ENCODE measurements at places on chromosomes 4 and X.

- peak; percentile 67 for DNase-seq
These were observed 373.0 kb upstream of the RASGEF1B start for GRCh38 chr4:81844717-81845116.

DNA sequence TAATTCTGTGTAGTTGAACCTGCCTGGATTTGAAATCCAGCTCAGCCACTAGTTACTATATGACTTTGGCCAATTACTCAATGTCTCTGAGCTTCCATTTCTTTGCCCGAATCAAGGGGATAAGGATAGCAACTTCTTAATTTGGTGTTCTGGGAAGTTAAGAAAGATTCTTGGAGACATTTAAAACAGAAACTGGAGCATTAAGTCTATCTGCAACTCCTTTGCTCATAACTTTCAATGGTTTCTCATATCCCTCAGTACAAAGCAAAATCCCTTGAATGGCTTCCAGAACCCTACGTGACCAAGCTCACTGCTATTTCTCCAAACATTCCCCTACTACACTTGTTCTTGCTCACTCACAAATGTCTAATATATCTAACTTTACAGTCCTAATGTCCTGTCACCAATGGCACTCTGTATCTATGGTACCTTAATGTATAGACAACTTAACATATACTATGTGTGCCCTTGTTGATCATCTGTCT is 849.1 kb upstream of the SLIT2 start:
- DNase-seq = no peak

- DNase-seq = no peak
These were observed 107.5 kb downstream of the GLUD2 start for GRCh38 chrX:121154858-121155404.

DNA sequence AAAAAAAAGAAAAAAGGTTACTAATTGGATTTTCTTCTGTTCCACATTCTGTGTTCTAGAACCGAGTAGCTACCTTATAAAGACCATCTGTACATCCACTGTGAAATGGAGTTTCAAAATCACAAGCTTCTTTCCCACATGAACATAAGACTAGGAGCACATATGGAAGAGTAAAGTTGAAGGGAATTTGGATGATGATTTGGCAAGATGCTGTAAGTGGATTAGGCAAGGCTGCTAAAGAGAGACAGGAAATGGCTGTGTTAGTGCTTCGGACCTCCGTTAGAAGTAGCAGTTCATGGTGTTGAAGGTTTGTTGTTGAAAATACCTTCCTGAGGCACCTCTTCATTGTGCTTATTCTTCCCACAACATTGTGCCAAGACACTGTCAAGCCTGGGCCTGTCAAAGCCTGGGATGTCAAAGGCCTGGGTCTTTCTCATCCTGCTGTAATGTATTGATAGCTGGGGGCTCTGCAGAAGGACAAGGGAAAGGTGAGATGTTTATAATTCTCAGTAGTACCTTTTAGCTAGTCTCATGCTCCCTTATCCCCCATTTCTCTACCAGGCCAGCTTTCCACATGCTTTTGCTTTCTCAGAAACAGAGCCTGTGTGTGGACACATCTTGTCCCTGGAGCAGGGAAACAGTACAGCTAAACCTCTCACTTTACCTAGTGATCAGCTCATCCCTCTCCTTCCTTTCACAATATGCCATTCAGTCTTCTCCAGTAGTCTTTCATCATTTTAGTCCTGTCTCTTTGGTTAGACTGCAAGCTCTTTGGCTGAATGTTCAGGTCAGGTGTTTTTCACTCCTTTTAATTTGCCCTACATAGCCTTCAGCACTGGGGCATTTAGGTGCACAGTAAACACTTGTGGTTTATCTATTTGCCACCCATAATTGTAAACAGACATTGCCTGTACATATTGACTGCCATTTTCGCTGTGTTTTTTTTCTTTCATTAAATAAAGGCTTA is 37.9 kb upstream of the CYP2U1 start:
- no peak for DNase-seq

GRCh38 chrX:134694333-134695322 is 36.4 kb upstream of the PLAC1 start:
- DNase-seq = no peak

GRCh38 chr4:41461780-41462307 is 76.1 kb upstream of the LIMCH1 start:
- no peak for DNase-seq

GRCh38 chr4:95317085-95317793 is 231.5 kb downstream of the UNC5C start:
- no peak for DNase-seq

DNA sequence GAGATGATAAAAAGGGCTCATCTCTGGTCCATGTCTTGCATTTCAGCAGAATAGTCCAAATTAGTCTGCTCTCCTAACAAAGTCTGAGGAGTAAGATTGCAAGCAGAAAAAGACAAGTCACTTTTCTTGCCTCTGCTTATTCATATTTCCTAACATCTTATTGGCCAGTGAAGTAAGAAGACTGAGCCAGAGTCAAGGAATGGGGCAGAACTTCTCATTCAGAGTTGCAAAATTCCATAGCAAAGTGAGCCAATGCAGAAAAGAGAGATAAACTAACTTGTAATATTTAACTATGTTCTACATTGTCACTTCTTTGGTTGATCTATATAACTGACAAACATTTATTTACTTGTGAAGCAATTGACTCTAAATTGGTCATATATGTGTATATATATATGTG is 2304.0 kb downstream of the ARAP2 start:
- DNase-seq = no peak

GRCh38 chrX:44042751-44043150 is 69.6 kb upstream of the NDP start:
- no peak for DNase-seq

DNA sequence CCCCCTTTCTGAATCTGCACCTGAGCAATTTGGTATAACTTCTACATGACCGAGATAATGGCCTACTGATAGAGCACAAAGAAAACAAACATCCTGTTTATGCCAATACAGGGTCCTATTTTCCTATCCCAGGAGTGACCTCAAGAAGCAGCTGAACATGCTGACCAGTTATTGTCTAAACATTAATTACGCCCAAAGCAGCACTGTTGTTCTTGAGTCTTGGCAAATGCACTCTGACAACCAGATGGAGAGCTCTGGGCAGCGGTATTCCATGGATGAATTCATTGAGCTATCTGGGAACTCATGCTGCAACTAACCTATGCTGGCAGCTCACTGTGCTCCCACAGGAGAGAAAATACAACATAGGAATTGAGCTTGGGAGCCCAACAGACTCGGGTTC is 52.6 kb downstream of the PCYT1B start:
- no peak for DNase-seq

DNA sequence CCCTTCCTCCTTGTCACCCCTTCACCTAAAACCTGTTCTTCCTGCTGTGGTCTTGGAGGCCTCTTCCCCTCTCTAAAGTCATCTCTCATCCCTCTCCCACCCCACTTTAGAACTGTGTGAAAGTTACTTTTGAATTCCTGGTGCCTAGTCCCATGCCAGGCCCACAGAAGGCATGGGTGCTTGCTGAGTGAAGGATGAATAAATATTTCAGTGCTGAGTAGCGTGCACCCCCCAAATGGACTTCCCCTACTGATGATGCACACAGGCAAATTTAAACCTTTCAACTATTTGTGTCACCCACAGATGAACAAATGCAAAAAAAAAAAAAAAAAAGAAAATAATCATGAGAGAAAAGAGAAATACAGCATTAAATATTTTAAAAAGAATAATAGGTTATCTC is 19.8 kb downstream of the PSMD10 start:
- no peak for DNase-seq

DNA sequence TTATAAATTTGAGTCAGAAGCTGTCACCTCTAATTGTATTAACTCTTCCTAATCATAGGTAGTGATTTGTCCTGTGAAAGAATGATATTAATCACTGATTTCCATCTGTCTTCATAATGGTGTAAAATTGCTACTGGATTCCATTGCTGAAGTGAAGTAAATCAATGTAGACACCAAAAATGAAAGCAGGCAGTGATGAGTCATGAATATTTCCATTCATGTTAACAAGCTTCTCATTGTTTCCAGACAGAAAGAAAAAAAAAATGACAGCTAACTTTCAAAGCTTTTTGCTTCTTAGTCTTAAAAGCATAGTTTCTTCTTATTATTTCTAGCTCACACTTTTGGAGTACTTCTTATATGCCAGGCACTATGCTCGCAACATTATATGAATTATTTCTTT is 21.5 kb downstream of the FAM114A1 start:
- no peak for DNase-seq

- no peak for DNase-seq
These were observed 34.0 kb upstream of the GYPA start for GRCh38 chr4:144174401-144175067.

DNA sequence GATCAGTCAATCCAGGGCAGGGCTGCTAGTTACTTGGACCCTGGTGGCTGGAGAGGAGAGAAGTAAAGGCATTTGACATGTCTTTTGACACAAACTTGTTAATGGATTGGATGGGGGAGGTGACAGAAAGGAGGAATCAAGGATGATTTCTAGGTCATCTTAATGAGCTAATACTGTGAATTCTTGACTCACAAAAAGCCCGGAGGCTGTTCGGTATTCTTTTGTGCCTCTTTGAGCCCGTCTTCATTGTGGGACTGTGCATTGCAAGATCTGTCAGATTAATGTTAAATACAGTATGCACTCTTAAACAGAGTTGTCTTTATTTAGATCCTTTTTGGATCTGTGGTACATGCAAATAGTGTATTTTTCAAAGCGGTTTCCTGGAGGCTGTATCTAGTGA is 25.1 kb downstream of the POLA1 start:
- no peak for DNase-seq

DNA sequence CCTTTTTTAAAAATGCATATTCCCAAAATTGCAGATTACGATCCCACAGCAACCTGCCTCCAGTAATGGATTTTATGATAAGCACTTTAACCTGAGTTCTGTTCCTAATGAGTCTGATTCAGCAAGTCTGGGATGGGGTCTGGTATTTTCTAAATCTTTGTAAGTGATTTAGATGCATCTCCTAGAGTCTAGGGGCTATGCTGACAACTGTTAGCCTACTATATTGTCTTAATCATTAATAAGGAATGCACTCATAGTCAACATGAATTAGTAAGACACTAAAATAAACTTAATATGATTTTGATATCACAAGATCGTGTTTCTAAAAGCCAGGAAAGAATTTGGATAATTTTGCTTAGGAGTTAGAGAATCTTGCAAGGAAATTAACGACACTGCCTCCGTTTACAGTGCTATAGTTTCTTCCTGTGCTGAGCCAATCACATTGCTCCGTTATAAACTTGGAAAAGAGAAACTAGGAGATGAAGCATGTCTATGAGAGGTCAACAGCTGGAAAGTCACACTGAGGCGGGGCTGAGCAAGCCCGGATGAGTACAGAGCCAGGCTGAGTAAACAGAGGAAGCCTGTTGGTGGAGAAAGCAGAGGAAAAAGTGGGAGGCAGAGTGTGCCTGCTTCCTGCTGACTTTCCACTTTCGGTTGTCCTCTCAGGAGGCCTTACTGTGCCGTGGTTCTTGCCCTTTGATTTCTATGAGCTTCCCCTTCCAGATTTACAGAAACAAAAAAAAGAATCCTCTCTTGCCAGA is 5.4 kb downstream of the SCARB2 start:
- no peak for DNase-seq

GRCh38 chrX:115579786-115580294 is 18.9 kb downstream of the PLS3 start:
- DNase-seq = no peak

GRCh38 chrX:6029014-6029413 is 199.7 kb downstream of the NLGN4X start:
- no peak for DNase-seq

- no peak for DNase-seq
These were observed 251.5 kb downstream of the GPM6A start for GRCh38 chr4:175560604-175561003.

DNA sequence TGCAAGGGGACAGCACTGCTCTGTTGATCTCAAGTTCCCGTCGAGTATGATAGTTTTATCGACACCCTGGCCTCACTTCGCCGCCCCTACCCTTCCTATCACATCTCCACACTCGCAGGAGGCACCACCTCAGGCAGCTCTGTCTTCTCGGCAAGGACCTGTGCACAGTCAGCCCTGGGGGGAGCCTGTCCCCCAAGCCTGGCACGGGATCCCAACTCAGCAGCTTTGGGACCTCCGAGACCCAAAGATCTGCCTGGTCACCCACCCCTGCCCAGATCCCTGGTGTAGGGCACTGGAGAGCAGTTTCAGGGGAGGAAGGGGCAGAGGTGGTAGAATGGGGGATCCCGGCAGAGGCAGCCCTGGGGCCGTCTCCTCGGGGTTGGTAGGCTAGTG is 18.0 kb upstream of the UBA1 start:
- DNase-seq = no peak

DNA sequence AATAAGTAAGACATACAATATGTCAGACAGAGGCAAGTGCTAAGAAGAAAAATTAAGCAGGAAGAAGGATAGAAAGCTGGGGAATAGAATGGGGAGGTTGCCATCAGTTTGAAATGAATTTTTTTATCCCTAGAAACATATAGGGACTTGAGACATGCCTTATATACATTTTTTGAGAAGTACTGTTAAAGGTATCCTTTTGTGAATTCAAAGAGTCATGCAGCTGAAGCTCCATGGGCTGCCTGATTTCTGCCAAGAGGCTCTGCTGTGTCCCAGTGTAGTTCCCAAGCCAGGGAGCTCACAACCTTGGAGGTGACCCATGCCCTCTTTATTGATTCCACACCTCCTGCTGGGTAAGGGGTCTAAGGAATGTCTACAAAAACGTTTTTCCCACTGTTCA is 564.6 kb upstream of the DIPK2B start:
- no peak for DNase-seq

DNA sequence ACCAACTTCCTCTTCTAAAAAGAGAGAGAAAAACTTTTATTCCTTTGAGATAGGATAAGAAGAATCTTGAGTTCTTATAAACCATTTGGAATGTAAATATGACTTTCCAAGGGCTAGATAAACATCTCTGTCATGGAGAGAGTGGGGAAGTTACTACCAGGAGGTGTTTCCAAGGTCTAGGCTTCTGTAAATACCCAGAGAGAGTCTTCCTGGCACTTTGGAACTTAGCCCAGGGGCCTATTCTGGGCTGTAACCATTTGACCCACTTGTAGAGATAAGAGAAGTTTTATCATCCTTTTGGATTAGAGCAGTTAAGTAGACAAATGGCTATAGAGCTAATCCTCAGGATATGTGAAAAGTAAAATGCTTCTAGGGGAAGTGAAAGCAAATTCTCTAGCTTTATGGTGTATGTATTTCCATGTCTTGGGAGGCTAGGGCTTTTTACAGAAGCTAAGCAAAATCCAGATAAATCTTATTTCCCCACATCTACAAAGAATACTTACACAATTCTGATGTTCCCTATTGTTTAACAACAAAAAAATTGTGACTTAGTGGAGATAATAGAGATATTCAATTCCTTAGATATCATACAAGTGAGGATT is 51.1 kb downstream of the MCUB start:
- DNase-seq = no peak

DNA sequence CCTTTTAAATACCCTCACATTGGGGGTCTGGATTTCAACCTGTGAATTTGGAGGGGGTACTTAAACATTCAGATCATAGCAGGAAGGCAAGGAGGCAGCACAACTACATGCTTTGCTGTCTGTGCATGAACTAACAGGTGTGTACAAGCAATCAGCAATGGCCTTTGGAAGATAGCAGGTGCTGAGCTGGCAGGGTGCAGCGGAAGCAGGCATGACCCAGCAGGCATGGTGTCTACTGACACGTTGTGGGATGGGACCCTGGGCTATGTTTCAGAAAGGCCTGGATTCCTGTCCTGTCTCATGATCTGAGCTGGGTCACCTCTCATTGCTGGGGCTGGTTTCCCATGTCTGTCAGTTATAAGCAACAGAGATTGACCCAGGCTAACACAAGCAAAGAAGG is 13.9 kb downstream of the PPP2R2C start:
- DNase-seq = no peak

- DNase-seq = peak; percentile 55
These were observed 58.2 kb upstream of the ZNF157 start for GRCh38 chrX:47311932-47312774.

GRCh38 chrX:81202456-81202819 is 536 bp downstream of the SH3BGRL start:
- DNase-seq = no peak

All from activated CD4-positive, alpha-beta T cell treated with anti-CD3 and anti-CD28 coated beads, Interleukin-2, amount 50 U/mL, for 48 hours (primary cell).